ENCODE measurements at places on chromosomes 16 and 17. TPM values are rescaled to one million over a fixed set of nuclear protein-coding genes. Genes with fewer than 3 reads are reported as not detected.

CDRT15 gene
- total RNA-seq = not detected

DNA sequence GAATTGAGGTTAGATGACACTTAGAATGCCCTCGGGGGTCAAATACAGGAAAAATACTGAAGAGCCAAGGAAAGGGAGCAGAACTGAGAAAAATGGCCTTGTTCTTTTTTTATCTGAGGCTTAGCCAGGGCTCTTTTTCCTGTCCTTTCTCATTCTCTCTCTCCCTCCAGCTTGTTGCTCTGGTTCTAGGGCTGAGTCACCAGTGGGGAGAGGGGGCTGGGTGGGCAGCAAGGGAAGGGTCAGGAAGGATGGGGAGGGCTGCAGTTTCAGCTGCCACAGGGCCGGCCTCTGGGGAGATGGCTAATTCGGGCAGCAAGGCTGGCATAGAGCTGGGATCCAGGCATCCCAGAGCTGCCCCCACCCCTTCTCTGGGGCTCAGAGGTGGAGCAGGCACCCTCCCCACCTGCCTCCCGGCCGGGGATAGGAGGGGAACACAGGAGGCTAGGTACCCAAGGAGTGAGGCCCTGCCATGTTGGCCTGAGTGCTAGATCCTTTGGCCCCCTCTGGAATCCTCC lies 3.9 kb downstream of the ITGA3 start:
- no peak overlapping the region for H3K4me3 ChIP-seq
- no peaks in the 10 kb centered on the region for H3K27me3 ChIP-seq
- peaks cover 68% of the 10 kb centered on the region for H3K4me1 ChIP-seq
- H3K36me3 ChIP-seq = no peaks in the 10 kb centered on the region
- peak; percentile 61 for DNase-seq
- peak overlapping the region; percentile 78 for H3K27ac ChIP-seq

SLC35G6 gene
- total RNA-seq = not detected

DNA sequence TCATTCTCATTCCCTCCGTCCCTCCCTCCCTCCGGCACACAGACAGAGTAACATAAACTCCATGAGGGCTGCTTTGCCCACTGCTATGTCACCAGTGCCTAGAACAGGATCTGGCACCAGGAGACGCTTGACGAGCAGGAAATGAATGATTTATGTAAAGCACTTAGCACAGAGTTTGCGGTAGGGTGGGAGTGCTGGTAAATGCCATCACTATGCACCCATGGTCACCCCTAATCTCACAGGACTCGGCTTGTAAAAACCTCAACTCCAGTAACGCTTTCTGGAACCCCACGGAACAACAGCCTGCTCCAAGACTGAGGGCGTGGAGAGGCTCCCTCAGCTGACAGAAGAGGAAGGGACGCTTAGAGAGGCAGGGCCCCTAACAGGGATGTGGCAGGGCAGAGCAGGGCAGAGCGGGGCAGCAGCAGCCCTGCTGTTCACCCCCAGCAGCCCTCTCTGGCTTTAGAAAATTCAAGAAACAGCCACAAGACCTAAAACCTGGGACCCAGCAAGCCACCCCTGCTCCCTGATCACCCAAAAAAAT lies 156.9 kb downstream of the C16orf78 start:
- H3K27ac ChIP-seq = no peak overlapping the region
- no peak overlapping the region for H3K4me3 ChIP-seq
- H3K27me3 ChIP-seq = peaks cover 5% of the 10 kb centered on the region
- no peak for DNase-seq

TMEM204 gene
- total RNA-seq = 7.0 TPM

GRCh38 chr17:47987240-47987835 lies 16.4 kb downstream of the CDK5RAP3 start:
- H3K4me1 ChIP-seq = peaks cover 9% of the 10 kb centered on the region
- no peaks in the 10 kb centered on the region for H3K27me3 ChIP-seq
- peaks cover 10% of the 10 kb centered on the region for H3K36me3 ChIP-seq
- no peak overlapping the region for H3K27ac ChIP-seq
- H3K4me3 ChIP-seq = no peak overlapping the region

EFCAB13 gene
- total RNA-seq = 1.4 TPM

UMOD gene
- total RNA-seq = not detected

DNA sequence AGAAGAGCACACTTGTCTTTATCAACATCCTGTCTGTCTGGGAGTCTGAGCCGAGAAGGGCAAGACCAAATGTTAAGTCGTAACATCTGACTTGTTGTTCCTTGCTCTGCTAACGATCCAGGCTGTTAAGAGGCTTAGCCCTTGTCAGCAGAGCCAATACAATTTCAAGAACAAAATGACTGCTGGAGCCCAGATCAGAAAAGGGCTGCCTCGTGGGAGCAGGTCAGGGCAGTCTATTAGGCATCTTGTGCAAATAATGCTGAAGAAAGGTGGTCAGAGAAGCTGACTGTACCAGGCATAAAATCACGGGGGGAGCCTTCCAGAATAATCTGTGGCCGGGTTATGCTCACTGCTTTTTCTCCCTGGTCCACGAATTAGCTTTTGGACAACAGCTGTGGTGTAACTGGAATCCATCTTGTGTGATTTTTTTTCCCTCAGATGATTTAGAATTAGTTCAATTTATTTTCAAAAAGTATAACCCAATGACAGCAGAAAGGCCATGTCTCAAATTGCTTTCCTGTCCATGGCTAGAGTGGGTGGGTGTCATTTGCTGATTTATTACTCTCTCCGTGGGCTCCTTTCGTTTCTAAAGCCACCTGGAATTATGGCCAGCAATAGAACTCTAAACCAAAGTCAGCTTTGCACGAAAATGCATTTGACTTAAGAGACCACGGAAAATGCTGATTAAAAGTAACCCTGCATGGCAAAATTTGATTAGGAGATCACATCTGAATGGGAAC lies 221.1 kb upstream of the HSBP1 start:
- no peak for DNase-seq
- no peaks in the 10 kb centered on the region for H3K36me3 ChIP-seq
- H3K27ac ChIP-seq = no peak overlapping the region
- no peaks in the 10 kb centered on the region for H3K27me3 ChIP-seq
- no peak overlapping the region for H3K4me3 ChIP-seq
- no peaks in the 10 kb centered on the region for H3K4me1 ChIP-seq

DNA sequence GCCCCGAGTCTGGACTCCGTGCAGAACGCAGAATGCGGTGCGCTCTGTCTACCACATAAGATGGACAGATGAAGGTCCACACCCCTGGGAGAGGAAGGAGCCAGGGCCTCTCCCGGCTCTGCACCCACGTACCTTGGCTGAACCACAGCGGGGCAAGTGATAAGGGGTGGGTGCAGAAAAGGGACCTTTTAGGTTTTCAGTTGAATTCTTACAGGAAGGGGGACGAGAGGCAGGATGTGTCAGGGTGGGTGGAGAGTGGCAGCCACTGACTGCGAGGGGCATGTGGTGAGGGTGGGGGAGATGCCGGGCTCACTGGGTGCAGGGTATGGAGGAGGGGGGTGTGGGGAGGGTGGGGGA lies 372 bp downstream of the CD300A start:
- no peaks in the 10 kb centered on the region for H3K4me1 ChIP-seq
- H3K36me3 ChIP-seq = no peaks in the 10 kb centered on the region
- no peak overlapping the region for H3K4me3 ChIP-seq
- no peaks in the 10 kb centered on the region for H3K27me3 ChIP-seq

- H3K4me1 ChIP-seq = no peaks in the 10 kb centered on the region
- H3K27ac ChIP-seq = no peak overlapping the region
- 0 out of 2 replicates have a peak, but pooled peaks cover 1% of the 10 kb centered on the region for H3K36me3 ChIP-seq
- H3K27me3 ChIP-seq = no peaks in the 10 kb centered on the region
- no peak overlapping the region for H3K4me3 ChIP-seq
These were observed 279.7 kb downstream of the SLC39A11 start for GRCh38 chr17:72812823-72813222.

TBC1D10B gene
- 8.1 TPM for total RNA-seq

KRTAP9-8 gene
- total RNA-seq = not detected

GRCh38 chr16:66147291-66147690 lies 219.2 kb upstream of the CDH5 start:
- no peaks in the 10 kb centered on the region for H3K27me3 ChIP-seq
- no peak overlapping the region for H3K27ac ChIP-seq
- DNase-seq = no peak
- H3K4me1 ChIP-seq = peaks cover 20% of the 10 kb centered on the region
- H3K36me3 ChIP-seq = no peaks in the 10 kb centered on the region
- no peak overlapping the region for H3K4me3 ChIP-seq

- no peak overlapping the region for H3K27ac ChIP-seq
- H3K4me3 ChIP-seq = no peak overlapping the region
- H3K27me3 ChIP-seq = no peaks in the 10 kb centered on the region
- H3K36me3 ChIP-seq = no peaks in the 10 kb centered on the region
- DNase-seq = no peak
- no peaks in the 10 kb centered on the region for H3K4me1 ChIP-seq
These were observed 856.7 kb downstream of the CDH8 start for GRCh38 chr16:61179561-61179960.

DNA sequence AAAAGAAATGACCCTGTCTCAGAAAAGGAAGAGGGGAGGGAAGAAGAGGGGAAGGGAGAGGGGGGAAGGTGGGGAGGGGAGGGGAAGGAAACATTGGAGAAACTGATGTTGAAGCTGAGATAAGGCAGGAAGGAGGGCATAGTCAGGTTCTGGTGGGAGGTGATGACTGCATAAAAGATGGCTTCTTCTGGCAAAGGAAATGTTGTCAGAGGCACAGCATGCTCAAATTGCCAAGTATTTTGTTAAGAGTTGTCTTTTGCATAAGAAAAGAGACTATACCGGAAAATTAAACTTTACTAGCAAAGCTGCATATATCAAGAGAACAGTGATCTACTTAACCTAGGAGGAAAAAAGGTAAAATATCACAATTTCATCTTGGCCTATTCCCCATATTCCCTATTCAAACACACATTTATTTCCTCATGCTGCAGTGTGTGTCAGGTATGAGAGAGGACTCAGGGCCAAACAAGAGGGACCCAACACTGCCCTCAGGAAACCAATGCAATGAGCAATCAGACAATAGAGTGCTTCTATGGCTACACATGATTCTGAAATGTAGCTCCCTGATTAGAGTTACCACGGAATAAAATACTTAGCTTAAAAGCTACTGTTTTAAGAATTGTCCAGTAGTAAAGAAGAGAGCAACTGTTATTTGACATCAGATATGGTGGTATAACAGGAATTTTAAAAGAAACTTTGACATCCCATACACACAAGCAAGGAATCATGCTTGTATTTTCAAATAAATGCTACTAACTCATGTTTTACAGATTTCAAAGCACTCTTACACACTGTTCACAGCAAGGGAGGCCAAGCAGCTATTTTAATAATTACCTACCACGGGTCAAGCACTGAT lies 80.9 kb downstream of the PARN start:
- peaks cover 11% of the 10 kb centered on the region for H3K36me3 ChIP-seq
- H3K4me3 ChIP-seq = no peak overlapping the region
- no peaks in the 10 kb centered on the region for H3K27me3 ChIP-seq
- DNase-seq = no peak

GAS2L2 gene
- total RNA-seq = not detected

DNA sequence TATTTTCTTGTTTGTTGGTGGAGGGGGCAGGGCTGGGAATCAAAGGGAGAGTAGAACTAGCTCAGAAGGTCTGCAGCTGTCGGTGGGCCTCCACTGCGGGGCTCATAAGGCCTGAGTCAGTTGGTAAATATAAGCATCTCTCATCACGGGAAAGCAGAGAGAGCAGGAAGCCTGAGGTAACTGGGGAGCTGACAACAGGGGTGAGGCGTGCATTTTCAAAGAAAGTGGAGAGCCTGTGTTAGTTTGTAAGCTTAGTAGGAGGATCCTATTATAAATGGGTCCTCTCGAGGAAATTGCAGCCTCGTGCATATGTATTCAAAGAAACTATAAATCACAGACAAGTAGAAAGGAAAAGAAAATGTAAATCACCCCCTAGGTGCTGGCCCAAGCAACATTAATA lies 221.0 kb upstream of the CDH13 start:
- H3K4me3 ChIP-seq = no peak overlapping the region
- no peaks in the 10 kb centered on the region for H3K27me3 ChIP-seq
- H3K36me3 ChIP-seq = no peaks in the 10 kb centered on the region
- no peaks in the 10 kb centered on the region for H3K4me1 ChIP-seq
- no peak overlapping the region for H3K27ac ChIP-seq

- H3K4me3 ChIP-seq = no peak overlapping the region
- no peaks in the 10 kb centered on the region for H3K36me3 ChIP-seq
- H3K4me1 ChIP-seq = no peaks in the 10 kb centered on the region
These were observed 274.7 kb downstream of the HS3ST4 start for GRCh38 chr16:25966172-25967097.

SERPINF2 gene
- total RNA-seq = not detected

TMC5 gene
- not detected for total RNA-seq

PSME3IP1 gene
- 52.2 TPM for total RNA-seq

GRCh38 chr16:64317601-64318000 lies 804.3 kb downstream of the CDH11 start:
- no peak for DNase-seq
- no peak overlapping the region for H3K27ac ChIP-seq
- no peak overlapping the region for H3K4me3 ChIP-seq

KIF2B gene
- total RNA-seq = not detected

- H3K4me1 ChIP-seq = no peaks in the 10 kb centered on the region
- H3K27me3 ChIP-seq = peaks cover 2% of the 10 kb centered on the region
- no peaks in the 10 kb centered on the region for H3K36me3 ChIP-seq
These were observed 7.7 kb upstream of the ZG16 start for GRCh38 chr16:29770250-29770929.

DNA sequence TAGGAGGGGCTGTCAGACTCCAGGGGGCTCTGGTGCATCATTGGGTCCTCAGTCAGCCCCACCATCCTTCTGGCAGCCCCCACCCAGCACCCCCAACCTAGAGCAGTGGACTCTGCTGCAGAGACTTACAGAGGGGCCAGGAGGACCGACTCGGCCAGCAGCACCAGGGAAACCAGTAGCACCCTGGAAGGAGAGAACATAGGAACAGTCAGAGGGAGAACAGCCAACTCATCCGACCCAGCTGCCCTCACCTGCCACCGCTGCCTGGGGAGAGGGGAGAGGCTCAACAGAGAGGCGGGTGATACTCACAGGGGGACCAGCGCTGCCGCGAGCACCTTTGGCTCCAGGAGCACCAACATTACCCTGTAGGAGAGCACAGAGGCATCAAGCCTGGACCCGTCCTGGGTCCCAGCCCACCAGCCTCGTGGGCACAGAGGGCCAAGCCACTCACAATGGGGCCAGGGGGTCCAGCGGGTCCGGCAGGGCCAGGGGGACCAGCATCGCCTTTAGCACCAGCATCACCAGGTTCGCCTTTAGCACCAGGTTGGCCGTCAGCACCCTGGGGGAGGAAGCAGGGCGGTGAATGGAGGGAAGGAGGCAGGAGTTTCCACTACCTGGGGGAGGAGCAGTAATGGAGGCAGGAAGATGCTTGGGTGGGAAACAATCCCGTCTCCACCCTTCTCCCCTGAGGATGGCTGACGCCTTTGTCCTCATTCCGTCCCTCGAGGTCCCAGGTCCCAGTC lies 11.7 kb downstream of the COL1A1 start:
- peak overlapping the region; percentile 99 for H3K27ac ChIP-seq
- peaks cover 27% of the 10 kb centered on the region for H3K4me1 ChIP-seq
- peaks cover 98% of the 10 kb centered on the region for H3K36me3 ChIP-seq
- no peaks in the 10 kb centered on the region for H3K27me3 ChIP-seq
- no peak overlapping the region for H3K4me3 ChIP-seq

- H3K27ac ChIP-seq = no peak overlapping the region
- no peak for DNase-seq
- H3K27me3 ChIP-seq = no peaks in the 10 kb centered on the region
- no peaks in the 10 kb centered on the region for H3K36me3 ChIP-seq
These were observed 25.6 kb downstream of the GOSR2 start for GRCh38 chr17:46948544-46948943.

TP53I13 gene
- 18.3 TPM for total RNA-seq

KRTAP3-1 gene
- not detected for total RNA-seq

GRCh38 chr17:50556803-50557202 lies 3.7 kb upstream of the CACNA1G start:
- H3K27me3 ChIP-seq = peaks cover 38% of the 10 kb centered on the region
- H3K4me1 ChIP-seq = peaks cover 3% of the 10 kb centered on the region
- no peak overlapping the region for H3K4me3 ChIP-seq
- H3K36me3 ChIP-seq = peaks cover 9% of the 10 kb centered on the region
- no peak overlapping the region for H3K27ac ChIP-seq

TAT gene
- not detected for total RNA-seq

All from IMR-90 (cell line).